Thyroid gland (tissue), 4 donors: ENCODE measurements at places on chromosomes 7 and 10. TPM values are rescaled to one million over a fixed set of nuclear protein-coding genes. Genes with fewer than 3 reads are reported as not detected.

GRCh38 chr10:125123476-125124114 lies 36.8 kb downstream of the CTBP2 start:
- H3K27me3 ChIP-seq, result no peaks in the 10 kb centered on the region
- H3K36me3 ChIP-seq, result no peaks in the 10 kb centered on the region
- H3K4me1 ChIP-seq, result peaks cover 49% of the 10 kb centered on the region
- H3K4me3 ChIP-seq, result no peak overlapping the region

DNA sequence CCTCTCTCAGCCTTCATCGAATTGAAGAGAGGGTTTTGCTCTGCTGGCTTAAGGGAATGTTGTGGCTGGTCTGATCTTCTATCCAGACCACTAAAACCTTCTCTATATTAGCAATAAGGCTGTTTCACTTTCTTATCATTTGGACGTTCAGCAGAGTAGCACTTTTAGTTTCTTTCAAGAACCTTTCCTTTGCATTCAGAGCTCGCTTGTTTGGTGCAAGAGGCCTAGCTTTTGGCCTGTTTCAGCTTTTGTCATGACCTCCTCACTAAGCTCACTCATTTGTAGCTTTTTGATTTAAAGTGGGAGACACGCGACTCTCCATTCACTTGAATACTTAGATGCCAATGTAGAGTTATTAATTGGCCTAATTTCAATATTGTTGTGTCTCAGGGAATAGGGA lies 3.9 kb downstream of the MPP7 start:
- H3K36me3 ChIP-seq, result no peaks in the 10 kb centered on the region
- no peaks in the 10 kb centered on the region for H3K27me3 ChIP-seq
- DNase-seq, result no peak
- H3K27ac ChIP-seq, result no peak overlapping the region

- H3K27me3 ChIP-seq, result no peaks in the 10 kb centered on the region
- DNase-seq, result no peak
- H3K4me3 ChIP-seq, result no peak overlapping the region
- H3K36me3 ChIP-seq, result no peaks in the 10 kb centered on the region
- H3K4me1 ChIP-seq, result no peaks in the 10 kb centered on the region
- no peak overlapping the region for H3K27ac ChIP-seq
Measured at GRCh38 chr7:74149603-74150002, 24.6 kb upstream of the EIF4H start.

DNA sequence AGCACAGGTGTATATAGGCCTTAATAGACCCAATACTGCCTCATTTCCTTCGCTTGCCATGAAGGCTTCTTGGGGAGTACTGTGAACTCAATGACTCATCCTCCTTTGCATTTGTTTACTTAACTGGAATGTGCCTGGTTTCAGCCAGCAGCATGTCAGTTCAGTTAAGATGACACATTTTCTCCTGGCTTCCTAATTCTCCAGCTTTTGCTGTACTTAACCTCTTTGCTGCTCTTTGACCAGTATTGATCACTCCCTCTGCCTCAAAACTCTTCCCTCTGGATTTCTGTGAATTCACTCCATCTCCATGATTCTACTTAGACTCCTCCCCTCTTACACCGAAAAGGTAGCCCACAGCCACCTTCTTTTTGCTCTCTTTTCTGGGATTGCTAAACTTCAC lies 135.7 kb downstream of the MAGI2 start:
- no peaks in the 10 kb centered on the region for H3K36me3 ChIP-seq
- no peaks in the 10 kb centered on the region for H3K4me1 ChIP-seq
- no peak overlapping the region for H3K27ac ChIP-seq
- H3K27me3 ChIP-seq, result no peaks in the 10 kb centered on the region
- H3K4me3 ChIP-seq, result no peak overlapping the region

DNA sequence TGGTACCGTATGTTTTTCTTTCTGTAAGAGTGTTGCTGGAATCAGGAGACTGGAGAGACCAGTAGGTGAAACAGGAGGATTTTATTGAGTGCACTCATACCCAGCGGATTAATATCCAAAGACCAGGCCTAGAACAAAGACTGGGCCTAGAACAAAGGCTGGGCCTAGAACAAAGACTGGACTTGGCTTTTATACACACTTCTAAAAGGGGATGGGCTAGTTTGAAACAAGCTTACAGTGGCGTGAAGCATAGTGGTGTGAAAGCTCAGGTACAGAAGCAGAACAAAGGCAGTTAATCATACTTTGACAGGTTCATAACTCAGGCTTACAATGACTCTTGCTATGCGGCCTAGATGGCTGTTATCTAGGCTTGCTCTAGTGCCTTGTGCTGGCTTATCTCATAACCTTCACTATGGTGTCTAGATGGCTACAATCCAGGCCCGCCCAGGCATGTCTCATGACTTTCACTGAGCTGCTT lies 67.7 kb downstream of the TRIM24 start:
- no peak overlapping the region for H3K4me3 ChIP-seq
- no peaks in the 10 kb centered on the region for H3K4me1 ChIP-seq
- no peak for DNase-seq

DNA sequence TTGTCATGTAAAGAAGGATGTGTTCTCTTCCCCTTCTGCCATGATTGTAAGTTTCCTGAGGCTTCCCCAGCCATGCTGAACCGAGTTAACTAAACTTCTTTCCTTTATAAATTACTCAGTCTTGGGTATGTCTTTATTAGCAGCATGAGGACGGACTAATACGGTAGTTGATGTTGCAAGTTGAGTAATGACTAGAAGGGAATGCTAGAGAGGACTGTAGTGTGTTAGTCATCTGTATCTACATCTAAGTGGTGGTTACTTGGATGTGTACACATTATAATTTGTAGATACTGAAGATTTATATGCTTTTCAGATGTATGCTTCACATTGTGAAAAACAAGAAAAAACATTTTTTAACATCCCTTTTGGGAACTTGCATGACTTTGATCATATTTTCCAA lies 244.6 kb downstream of the POLR1F start:
- no peak overlapping the region for H3K4me3 ChIP-seq
- H3K27ac ChIP-seq, result no peak overlapping the region
- no peaks in the 10 kb centered on the region for H3K4me1 ChIP-seq
- no peaks in the 10 kb centered on the region for H3K27me3 ChIP-seq
- H3K36me3 ChIP-seq, result no peaks in the 10 kb centered on the region

The KIFBP gene
- 54.1 TPM for total RNA-seq

The ALKBH4 gene
- 20.4 TPM for total RNA-seq

- H3K4me3 ChIP-seq, result no peak overlapping the region
- DNase-seq, result no peak
- no peaks in the 10 kb centered on the region for H3K27me3 ChIP-seq
Measured at GRCh38 chr7:30934732-30935568, 23.3 kb downstream of the AQP1 start.

DNA sequence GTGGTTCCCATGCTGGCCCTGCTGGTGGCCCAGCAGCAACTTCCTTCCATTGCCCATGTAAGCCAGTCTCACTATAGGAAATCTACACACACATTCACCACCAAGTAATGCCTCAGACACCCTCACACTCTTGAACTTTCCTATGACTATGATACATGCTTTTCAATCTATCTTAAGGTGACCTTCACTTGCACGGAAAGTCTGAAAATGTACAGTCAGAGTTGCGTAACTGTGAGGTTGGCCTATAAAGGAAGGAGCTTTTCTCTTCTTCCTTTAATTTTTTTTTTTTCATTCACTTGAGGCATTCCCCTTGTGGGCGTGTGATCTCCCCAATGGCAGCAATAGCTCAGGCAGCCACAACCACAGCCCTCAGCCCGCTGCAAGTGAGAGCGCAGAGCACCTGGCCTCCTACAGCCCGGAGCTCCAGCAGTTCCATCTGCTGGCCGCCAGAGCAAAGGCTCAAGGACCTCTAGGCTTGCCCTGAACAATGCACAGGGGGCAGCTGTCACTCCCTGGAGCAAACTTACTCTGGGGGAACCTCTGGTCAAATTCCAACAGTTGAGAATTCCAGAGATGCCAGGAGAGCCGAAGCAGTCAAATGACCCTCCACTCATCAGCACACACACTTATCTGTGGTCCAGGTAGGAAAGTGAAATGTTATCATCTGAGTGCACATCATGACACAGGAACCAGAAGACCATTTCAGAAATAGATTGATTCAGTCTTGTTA lies 123.1 kb upstream of the ADO start:
- H3K27me3 ChIP-seq, result no peaks in the 10 kb centered on the region
- no peak overlapping the region for H3K4me3 ChIP-seq
- no peaks in the 10 kb centered on the region for H3K4me1 ChIP-seq
- no peak overlapping the region for H3K27ac ChIP-seq
